ENCODE measurements at places on chromosomes 3 and 15.

DNA sequence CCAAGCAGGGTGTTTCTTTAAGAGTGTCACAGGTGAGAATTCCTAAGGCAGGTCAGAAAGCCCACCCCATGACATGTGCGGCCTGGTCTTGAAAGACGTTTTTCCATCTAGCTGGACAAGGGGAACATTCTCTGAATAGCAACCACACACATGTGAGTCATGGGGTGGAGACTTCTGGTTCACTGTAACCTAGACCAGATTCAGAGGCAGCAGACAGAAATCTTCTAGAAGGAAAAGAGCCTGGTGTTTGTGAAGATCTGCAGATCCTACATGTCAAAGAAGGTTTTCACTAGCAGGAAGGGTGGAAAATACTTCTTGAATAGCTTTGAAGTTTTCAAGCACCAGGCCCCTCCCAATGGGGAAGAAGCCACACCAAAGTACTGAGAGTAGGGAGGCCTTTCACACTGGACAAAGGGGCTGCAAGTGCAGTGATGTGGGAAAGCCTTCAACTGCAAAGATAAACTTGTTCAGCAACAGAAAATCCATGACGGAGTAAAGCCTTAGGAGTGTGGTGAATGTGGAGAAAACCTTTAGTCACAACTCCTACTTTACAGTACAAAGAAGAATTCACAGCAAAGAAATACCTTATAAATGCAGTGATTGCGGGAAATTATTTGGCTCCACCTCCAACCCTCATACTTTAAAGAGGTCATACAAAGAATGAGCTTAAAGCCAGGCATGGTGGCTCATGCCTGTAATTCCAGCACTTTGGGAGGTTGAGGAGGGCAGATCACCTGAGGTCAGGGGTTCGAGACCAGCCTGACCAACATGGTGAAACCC is 17.6 kb downstream of the ADAM10 start:
- DNase-seq, result no peak

GRCh38 chr3:53350652-53351051 is 3.3 kb upstream of the DCP1A start:
- DNase-seq, result no peak

DNA sequence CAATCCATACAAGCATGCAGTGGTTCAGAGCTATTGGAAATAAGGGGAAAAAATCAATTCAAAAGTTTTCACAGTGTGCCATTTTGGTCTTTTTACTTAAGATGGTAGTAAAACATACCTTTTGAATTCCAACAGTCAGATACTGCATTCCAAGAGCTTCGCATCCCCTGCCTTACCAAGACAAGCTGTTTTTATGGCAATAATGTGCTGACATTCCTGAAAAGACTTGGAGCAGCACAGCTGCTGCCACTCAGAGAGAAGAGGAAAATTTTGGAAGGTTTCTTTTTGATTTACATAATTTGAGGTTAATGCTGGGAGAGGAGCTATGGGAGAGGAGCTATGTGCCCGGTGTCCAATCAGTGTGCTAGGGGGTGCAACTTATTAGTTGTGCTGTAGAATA is 148.3 kb downstream of the FEZF2 start:
- DNase-seq, result no peak

- no peak for DNase-seq
Measured at GRCh38 chr15:63528138-63528659, 23.8 kb downstream of the USP3 start.

DNA sequence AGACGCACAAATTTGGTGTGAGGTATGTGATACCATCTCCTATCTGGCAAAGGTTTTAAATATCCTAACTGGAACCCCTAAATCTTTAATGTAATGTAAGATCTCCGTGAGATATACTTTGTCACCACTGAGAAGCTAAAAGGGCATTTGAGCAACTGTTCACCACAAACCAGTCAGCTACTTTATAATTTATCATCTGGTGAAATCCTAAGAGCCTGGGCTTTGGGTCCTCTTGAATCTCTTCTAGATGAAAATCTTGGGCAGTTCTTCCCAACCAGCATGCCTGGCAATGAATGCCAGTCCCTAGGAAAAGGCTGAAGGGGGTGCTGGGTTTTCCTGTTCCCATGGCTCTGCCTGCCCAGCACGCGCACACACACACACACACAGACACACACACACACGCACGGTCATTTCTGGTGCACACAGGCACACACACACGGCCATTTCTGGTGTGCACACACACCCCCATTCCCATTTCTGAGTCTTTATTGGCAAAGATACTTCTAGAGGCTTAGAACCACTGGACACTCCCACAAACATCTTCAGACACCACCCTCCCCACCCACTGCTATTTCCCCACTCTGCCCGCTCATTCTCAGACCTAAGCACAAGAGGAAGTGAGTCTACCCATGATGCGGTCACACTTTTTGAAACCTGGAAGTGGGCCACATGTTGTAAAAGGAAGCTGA is 72.6 kb downstream of the MYO1E start:
- DNase-seq, result peak; percentile 95

DNA sequence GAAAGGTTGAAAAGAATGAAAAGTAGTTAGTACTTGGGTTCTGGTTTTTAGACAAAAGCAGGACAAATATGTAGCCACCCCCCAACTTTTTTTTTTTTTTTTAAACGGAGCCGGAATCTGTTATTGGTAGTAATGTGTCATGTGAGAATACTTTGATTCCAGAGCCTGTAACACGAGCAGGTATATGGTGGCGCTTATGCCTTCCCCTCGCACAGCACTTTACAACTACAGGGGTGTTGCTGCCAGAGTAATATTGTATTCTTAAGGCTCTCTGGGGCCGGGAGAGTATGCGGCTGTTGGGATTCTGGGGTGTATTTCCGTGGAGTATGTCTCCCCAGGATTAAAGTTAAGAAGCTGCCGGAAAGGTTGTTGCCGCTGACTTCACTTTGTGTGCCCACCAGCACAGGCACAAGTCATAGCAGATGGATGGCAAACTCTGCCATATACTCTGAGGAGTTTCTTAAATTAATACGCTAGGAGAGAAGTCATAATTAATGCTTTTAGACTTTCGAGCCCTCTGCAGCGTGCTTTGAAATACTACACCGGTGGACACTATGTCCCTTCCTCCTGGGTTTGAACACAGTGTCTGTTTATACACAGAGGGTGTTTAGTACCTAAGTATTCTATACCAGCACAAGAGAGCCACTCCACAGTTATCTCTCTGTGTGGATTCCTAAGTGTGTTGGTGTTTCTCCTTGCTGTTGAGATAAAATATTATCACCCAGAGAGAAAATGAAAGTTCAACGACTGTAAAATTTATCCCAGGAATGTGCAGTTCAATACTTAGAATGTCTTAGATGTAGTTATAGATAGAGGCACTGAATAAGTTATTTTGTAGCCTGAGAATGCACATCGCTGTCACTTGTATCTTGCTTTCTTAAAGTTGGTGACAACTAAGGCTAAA is 1.4 kb downstream of the MBNL1 start:
- peak; percentile 38 for DNase-seq

- no peak for DNase-seq
Measured at GRCh38 chr3:56885453-56885852, 83.7 kb upstream of the ARHGEF3 start.

DNA sequence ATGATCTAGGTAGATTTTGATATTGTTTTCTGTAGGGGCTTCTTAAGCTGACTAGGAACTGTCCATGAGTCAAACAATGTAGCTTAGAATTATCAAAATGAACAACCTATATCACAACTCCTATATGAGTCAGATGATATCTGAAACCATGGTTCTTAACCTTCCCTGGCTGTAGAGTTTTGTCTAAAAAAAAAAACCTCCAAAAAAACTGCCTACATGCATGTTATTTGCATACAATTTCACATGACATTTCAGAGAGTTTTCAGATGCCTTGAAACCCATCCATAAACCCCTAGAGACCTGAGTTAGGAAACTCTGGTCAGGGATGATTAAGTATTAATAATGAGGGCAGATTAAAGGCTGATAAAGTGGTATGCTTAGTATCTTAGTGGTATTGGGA is 157.0 kb downstream of the CHST2 start:
- no peak for DNase-seq

DNA sequence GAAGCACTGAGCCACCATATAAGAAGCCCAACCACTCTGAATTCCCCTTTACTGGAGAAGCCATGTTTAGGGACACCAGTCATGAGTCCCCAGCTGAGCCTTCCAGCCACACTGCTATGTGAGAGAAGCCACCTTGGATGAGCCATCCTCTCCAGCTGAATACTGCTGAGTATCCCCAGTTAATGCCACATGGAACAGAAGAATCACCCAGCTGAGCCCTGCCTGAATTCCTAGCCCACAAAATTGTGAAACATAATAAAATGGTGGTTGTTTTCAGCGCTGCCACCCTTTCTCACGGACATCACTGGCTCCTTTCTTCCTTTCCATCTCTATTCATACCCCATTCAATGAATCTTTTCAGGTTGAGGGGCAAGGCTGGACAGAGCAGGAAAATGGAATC is 22.1 kb upstream of the LYZL4 start:
- no peak for DNase-seq

DNA sequence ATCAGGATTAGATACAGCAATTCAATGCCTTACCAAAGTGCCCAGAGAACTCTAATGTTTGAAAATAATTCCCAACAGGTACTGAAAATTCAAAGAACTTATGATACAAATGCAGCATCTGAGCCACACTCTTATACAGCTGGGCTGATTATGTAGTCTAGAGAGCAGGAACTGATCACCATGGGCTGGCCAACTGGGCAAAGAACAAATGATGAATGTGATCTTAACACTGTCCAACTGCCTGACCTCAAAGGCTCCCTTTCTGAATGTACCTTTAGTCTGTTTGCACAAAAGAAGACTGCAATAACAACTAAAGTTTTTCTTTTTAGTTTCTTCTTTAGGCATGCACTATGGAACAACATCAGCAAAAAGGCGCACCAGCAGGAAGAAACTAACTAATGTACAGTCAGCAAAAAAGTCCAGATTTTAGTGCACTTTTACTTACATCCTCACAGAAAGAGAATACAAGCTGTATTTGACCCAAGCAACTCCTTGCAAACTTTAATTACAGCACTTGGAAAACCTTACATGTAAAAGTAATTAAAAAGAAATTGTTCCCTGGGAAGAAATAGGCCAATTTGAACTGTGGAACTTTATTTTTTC is 1095.1 kb downstream of the IGSF11 start:
- DNase-seq, result no peak

- no peak for DNase-seq
Measured at GRCh38 chr3:99870712-99871111, 53.0 kb downstream of the CMSS1 start.

DNA sequence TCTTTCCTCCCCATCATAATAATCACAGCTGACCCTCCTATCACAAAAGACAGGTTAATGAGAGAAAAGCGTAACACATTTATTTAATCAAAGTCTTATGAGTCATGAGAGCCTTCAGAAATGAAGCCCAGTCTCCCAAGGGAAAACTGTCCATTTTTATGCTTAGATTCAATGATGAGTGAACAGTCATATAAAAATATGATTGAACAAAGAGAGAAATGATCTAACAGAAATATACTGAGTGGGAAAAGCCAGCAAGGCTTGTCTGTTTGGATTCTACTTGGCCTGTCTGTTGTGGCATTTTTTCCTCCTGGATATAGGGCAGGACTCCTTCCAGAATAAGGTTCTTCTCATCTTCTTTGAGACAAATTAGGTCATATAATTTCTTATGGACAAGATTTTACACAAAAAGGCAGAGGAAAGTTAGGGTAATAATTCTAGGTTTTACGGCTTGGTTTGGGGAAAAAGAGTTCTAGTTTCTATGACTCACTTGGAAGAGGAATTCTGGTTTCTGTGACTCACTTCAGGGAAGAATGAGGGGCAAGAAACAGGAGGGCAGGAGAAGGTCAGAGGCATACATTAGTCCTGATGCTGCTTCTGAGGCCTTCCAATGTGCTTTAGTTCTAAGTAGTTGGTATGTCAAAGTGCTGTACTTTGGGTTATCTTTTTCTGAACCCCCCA is 534.2 kb downstream of the ZIC1 start:
- DNase-seq, result peak; percentile 63

DNA sequence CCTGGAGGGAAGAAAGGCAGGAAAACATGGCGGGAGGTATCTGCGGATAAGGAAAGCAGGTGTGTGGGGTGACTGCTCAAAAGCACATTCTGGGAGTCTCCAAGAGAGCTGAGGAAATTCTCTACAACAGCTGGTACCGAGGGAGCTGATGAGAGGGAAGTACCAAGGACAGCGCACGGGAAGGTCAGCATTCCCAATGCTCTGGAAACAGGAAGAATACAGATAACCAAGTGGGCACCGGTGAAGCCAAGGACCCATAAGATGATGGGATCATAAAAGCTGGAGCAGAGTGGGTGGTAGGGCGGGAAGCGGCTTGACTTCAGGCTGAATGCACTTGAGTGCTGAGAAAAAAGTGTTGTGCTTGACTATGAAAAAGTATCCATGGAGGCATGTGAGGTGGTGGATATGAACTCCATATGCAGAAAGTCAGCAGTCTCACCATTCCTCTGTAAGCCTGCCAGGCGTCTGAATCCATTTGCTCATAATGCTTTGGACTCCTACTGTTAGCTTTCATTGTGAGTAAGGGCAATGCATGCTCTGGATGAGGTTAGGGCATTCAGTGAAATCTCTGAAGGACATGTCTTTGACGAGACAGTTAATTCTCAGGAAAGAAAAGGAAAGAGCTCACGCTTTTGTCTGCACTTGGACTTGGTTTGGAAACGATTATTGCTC is 215.5 kb downstream of the NR1D2 start:
- DNase-seq, result no peak

- DNase-seq, result no peak
Measured at GRCh38 chr3:35633332-35634124, 5.8 kb upstream of the ARPP21 start.

DNA sequence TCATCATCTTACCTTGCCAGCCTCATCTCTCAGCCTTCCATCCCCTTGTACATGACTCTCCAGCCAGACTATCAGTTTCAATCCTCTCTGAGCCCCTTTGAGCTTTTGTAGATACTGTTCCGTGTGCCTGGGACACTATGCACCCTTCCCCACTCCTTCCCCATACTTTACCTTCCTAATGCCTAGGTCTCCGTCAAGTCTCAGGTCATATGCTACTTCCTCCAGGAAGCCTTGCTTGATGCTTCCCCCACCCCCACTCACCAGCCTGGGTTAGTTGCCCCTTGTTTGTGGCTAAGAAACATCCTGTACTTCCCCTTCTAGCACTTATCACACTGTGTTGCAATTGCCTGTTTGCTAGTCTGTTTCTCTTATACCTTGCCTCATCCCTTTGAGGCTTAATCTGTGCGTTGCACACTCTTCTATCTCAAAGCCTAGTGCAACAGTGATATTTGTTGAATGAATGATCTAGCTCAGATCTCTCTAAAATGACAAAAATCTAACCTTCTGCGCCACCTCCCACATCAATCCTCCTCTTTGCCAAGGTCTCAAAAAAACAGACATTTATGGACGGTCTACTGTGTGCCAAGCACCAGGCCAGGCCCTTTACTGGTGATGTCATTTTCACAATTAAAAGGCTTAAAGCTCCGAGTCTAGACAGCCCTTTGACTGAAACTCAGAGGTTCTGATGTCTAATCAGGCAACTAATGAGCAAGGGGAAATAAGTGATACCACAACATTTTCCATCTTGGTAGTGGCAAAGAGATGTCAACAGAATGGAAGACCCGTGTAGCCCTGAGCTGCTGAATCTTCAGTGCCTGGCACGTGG is 6.5 kb upstream of the USP3 start:
- DNase-seq, result no peak
